ENCODE measurements at places on chromosomes 1 and 21.

DNA sequence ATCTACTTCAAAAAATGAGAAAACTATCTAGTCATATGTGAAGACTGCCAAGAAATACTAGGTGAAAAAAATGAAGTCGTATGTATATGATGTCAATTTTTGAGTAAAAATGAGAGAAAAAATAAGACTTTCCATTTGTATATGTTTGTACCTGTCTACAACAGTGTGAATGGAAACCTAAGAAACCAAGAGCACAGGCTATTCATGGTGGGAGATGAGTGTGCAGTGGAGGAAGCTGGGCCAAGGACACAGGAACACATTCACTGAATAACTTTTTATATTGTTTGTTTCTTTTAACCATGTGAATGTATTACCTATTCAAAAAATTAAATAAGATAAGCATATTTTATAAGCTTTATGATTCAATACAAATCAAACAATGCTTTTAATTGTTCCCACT, 67.0 kb downstream of the ERO1B start:
- no peak for DNase-seq

DNA sequence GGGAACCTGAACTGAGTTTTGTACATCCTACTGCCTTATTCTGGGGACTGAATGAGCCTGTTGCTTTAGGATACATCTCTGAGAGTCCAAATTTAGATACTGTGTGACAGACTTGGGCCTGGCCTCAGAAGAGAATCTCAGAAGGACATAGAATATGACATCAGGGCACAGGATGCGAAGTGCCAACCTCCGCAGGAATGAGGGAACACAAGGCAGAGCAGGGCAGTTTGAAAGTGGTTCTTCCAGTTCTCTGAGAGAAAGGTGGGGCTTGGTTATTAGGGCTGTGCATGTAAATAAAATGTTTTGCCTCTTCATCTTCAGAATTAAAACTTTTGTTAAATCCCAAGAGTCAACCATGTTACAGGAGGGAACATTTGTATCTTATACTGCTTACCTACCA, 23.1 kb downstream of the TRAF5 start:
- no peak for DNase-seq

GRCh38 chr1:94595658-94596057, 54.1 kb upstream of the F3 start:
- DNase-seq = no peak

GRCh38 chr1:232501854-232502253, 128.1 kb downstream of the SIPA1L2 start:
- DNase-seq = no peak

GRCh38 chr1:72845381-72845780, 563.0 kb upstream of the NEGR1 start:
- DNase-seq = no peak

DNA sequence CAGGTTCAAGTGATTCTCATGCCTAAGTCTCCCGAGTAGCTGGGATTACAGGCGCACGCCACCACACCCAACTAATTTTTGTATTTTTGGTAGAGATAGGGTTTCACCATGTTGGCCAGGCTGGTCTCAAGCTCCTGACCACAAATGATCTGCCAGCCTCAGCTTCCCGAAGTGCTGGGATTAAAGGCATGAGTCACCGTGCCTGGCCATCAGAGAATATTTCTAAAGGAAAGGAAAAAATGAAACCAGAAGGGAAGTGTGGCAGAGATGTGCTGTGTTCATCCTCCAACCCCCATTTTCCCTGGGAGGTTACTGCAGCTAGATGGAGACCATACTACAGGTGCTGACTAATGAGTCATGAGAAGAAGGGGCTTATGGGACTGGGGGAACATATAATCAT, 964.1 kb downstream of the TTLL7 start:
- no peak for DNase-seq

GRCh38 chr1:21696931-21697330, 27.8 kb upstream of the RAP1GAP start:
- DNase-seq = no peak

DNA sequence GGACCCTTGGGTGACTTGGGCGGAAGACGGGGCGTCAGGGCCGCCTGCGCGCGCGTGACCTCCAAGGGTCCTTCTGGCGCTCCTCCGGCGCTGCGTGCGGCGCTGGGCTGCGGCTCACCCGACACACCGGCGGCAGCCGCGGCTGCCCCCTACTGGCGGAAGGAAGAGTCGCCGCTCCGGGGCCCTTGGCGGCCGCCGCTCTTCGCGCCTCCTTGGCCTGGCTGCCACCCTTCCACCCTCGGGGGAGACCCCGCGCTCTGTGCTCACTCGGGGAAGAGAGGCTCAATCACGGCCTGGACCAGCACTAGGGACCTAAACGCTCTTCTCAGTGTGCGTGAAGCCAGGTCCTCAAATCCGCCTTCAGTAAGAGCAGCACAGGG, 89.7 kb downstream of the DMRTA2 start:
- no peak for DNase-seq

DNA sequence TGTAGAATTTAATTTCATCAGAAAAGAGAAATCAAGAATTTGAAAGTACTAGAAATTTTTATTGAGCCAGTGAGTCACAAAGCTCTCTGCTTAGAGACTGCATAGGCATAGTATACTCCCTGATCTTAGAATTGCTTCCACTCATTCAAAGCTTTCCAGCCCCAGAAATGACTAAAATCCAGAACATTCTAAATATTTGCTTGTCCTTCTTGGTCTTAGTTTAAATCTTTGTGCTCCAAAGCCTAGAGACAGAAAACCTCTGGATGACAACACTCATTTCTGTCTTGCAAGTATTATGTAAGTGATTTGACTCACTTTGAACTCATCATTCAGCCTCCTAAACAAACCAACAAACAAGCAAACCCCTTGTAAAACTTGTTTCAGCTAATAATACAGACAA, 74.2 kb downstream of the PTPRC start:
- no peak for DNase-seq

- DNase-seq = no peak
Observed at GRCh38 chr1:201648907-201649721, 110.2 kb downstream of the NAV1 start.

GRCh38 chr1:3136532-3136931, 67.5 kb downstream of the PRDM16 start:
- no peak for DNase-seq

GRCh38 chr1:176206961-176207902, at the start of gene COP1:
TSS of gene COP1 (minus strand) at chr1:176207286. CDS start at chr1:176206978, 308 bp downstream.
- peak; percentile 95 for DNase-seq

GRCh38 chr1:216793303-216793702, 70.1 kb upstream of the ESRRG start:
- no peak for DNase-seq

- DNase-seq = no peak
Observed at GRCh38 chr1:194174528-194174927, 988.1 kb upstream of the B3GALT2 start.
